Pancreas (tissue), 10 donors: ENCODE measurements at places on chromosomes 11 and 22. TPM values are rescaled to one million over a fixed set of nuclear protein-coding genes. Genes with fewer than 3 reads are reported as not detected.

DNA sequence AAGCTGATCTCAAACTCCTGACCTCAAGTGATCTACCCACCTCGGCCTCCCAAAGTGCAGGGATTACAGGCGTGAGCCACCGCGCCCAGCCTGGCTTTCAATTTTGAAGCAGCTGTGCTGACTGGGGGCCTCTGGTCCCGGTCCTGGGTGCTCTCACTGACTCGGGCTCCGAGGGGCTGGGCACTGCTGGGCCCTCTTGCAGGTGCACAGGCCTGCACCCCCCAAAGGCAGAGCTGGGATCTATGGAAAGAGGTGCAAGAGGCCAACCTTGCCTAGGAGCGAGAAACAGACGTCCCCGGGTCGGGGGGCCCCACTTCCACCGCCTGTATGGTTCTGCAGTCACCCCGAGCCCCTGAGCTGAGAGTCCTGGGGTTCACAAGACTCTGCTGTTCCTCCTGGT lies 33.2 kb downstream of the KIAA0930 start:
- no peaks in the 10 kb centered on the region for H3K27me3 ChIP-seq
- no peak overlapping the region for H3K27ac ChIP-seq
- no peak for DNase-seq

BBS1 gene
- 20.8 TPM for total RNA-seq

GRCh38 chr11:94786264-94787126 lies 18.3 kb downstream of the AMOTL1 start:
- no peak overlapping the region for H3K4me3 ChIP-seq
- H3K27ac ChIP-seq = no peak overlapping the region
- H3K36me3 ChIP-seq = no peaks in the 10 kb centered on the region
- no peak for DNase-seq
- peaks cover 27% of the 10 kb centered on the region for H3K4me1 ChIP-seq

FAM83F gene
- total RNA-seq = 16.1 TPM

CALCA gene
- not detected for total RNA-seq

GRCh38 chr11:127815331-127815730 lies 772.0 kb downstream of the ETS1 start:
- no peaks in the 10 kb centered on the region for H3K36me3 ChIP-seq
- H3K4me3 ChIP-seq = no peak overlapping the region
- no peaks in the 10 kb centered on the region for H3K4me1 ChIP-seq
- H3K27ac ChIP-seq = no peak overlapping the region

DNA sequence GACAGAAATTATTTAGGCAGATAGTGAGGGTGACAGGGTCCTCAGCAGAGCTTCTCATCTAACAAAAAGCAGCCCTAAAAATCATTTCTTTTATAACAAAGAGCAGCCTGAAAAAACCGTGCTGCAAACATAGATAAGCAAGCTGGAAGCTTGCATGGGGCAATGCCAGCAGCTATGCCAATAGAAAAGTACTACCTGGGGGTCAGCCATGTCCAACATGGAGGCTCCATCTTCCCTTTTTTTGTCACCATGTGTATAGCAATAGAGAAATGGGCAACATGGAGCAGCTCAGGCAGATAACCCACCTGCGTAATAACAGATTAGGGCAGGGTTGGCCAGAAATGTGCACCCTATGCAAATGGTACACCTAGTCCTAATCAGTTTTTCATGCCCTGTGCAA lies 57.4 kb upstream of the IGLL5 start:
- no peak overlapping the region for H3K27ac ChIP-seq
- H3K27me3 ChIP-seq = no peaks in the 10 kb centered on the region
- no peaks in the 10 kb centered on the region for H3K36me3 ChIP-seq

DNA sequence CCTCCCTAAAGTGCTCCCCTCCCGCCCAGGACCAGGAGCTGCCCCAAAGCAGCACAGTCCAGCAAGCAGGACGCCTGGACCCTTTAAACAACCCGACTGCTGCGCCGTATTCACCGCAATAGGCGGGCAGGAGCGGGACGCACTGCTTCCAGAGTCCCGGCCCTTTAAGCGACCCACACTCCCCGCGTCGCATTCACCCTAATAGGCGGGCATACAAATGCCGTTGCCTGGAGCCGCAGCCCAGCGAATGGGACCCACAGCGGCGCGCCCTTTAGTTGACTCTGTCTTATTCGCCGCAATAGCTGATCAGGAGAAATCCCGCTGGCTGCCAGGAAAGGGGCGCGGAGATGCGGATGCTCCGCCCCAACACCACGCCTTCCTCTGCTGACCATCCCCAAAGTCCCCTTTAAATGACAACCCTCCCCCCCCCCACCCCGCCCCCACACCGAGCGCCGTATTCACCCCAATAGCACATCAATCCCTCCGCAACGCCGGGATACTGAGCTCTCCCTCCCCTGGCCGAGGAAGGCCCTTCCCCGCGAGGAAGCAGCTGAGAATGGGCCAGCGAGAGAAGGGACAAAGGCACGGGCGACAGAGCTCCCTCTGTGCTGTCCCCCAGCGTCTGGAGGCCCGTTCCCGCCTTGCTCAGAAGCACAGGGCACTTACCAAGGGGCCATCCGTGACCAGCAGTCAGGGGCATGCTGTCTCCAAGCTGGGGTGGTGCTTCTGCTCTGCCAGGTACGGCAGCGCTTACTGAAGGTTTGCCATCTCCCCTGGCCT lies 4.7 kb downstream of the OSBPL5 start:
- H3K27ac ChIP-seq = no peak overlapping the region
- H3K27me3 ChIP-seq = no peaks in the 10 kb centered on the region
- peak; percentile 85 for DNase-seq
- no peaks in the 10 kb centered on the region for H3K36me3 ChIP-seq

GRCh38 chr11:8686325-8686724 lies 3.7 kb downstream of the RPL27A start:
- H3K4me1 ChIP-seq = peaks cover 44% of the 10 kb centered on the region
- H3K27me3 ChIP-seq = no peaks in the 10 kb centered on the region
- H3K27ac ChIP-seq = no peak overlapping the region
- H3K36me3 ChIP-seq = peaks cover 30% of the 10 kb centered on the region
- DNase-seq = no peak

DNA sequence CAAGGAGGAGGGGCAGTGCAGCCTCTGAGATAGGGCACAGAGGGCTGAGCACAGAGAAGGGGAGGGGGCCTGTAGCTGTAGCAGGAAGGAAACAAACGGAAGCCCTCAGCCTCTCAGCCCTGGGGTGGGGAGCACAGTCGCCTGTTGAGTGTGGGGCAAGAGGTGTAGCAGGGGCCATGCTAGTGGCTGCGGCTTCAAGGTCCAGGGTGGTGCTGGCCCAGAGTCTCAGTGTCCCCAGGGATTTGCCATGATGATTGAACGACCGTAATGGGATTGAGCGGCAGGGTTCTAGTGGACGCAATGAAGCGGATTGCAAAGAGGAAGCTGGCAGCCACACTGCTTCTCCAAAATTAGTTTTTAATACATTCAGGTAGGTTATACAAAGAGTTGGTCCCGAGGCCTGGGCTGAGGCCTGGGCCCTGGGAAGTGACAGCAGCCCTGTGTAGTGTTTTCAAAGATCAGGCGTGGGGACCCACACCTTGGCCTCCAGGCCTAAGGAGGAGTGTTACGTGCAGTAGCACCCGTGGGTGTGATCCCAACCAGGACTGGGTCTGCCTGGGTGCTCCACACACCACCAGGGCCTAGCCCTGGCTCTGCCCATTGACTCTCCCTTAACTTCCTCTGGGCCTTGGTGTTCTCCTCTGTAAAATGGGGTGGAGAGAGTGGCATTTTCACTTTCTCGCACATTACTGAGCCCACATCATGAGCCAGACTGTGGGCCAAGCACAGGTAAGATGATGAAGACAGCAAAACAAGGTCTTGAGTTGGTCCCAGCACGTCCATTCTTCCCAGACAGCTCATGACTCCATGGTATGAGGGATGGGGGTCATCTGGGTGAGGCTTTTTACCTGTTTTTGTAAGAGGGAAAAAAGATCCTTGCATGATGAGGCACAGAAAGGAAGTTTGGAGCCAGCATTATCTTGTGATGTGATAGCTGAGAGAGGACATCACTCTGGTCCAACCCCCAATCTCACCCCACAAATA lies 13.1 kb downstream of the LRRC32 start:
- no peaks in the 10 kb centered on the region for H3K36me3 ChIP-seq
- H3K4me3 ChIP-seq = no peak overlapping the region
- H3K27ac ChIP-seq = no peak overlapping the region
- no peaks in the 10 kb centered on the region for H3K27me3 ChIP-seq

DNA sequence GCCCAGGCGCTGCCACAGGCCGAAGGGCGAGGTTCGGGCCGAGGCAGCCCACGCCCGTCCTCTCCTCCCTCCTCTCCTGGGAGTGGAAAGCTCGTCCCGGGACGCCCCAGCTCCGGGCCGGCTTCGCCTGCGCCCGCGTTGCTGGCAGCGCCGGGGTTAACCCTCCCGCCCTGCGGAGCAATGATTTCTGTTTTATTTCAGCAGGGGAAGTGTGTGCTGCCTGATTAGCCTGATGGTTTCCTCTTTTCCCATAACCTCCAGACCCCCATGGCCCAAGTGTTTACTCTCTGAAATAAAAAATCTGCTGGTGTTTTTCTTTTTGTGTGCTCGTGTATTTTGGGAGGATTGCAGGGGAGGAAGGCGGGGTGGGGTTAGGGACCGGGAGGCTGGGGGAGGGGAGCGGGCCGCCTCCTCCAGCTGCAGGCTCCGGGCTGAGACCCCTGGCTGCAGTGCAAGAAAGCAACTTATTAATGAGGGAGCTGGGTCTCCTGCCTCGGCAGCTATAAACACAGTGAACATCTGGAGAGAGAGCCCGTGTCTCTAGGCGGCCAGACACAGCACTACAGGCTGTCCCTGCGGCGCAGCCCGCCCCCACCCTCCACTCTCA lies 38.6 kb downstream of the ETS1 start:
- no peaks in the 10 kb centered on the region for H3K27me3 ChIP-seq
- DNase-seq = peak; percentile 71
- H3K36me3 ChIP-seq = no peaks in the 10 kb centered on the region
- H3K4me1 ChIP-seq = peaks cover 3% of the 10 kb centered on the region
- peak overlapping the region; percentile 18 for H3K4me3 ChIP-seq

DNA sequence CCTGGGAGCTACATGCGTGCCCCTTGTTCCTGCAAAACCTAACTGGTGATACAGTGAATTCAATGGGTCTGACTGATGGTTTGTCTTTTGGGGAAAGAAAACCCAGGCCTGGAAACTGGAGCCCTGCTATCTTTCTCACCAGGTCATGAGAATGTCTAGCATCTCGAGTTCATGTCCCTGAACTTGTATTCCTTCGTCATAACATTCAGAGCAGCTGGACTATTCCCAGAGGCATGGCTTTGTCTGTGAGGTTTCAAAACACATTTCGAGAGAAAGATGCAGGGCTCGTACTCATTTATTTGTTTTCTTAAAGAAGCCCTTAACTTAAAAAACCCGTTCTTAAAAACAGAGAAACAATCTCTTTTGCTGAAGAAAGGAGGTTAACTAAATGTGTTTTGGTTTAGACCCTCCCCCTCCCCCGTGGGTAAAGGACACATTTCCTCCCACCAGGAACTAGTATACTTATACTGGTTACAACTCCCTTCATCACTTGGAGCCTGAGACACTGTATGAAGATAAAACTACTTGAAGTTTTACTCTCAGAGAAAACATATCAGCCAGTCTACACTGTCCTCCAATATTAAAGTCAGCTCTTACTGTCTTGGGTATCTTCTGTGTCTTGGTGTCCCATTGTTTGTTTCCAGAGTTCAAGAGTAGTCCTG lies 43.2 kb downstream of the ME3 start:
- peak overlapping the region; percentile 16 for H3K27ac ChIP-seq
- no peaks in the 10 kb centered on the region for H3K27me3 ChIP-seq
- no peak overlapping the region for H3K4me3 ChIP-seq
- no peak for DNase-seq
- no peaks in the 10 kb centered on the region for H3K36me3 ChIP-seq

DNA sequence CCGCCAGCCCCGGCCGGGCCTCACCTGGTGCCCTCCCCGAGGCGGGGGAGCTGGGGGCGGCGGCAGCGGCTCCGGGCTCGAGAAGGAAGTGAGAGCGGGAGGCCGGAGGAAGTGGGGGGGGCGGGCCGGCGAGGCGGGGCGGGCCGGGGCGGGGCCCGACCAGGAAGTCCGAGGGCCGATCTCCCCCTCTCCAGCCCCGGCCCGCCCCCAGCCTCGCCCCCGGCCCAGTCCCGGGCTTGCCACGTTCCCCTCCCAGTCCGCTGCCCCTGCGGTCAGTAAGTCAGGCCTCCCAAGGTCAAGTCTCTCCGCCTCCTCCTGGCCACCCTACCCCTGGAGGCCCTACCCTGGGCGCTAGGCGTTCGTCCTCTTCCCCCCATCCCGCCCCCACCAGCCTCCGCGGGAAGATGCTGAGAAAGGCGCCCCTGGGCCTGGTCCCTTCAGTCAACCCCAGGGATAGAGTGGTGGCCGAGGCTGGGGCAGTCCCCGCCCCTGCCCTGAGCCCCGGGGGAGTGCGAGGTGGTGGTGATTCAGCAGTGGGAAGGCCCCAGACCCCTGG lies at the start of gene RHOG:
Gene RHOG, minus strand, starts transcription at position 90 of the 556 bp plus-strand sequence. CDS start 12,821 bp downstream, outside the sequence.
- peak; percentile 83 for DNase-seq
- H3K4me3 ChIP-seq = peak within 1 kb of the TSS; percentile 86

- no peaks in the 10 kb centered on the region for H3K36me3 ChIP-seq
Measured at GRCh38 chr22:37230673-37231405, 13.2 kb downstream of the RAC2 start.

- peak overlapping the region; percentile 66 for H3K27ac ChIP-seq
- H3K4me3 ChIP-seq = peak overlapping the region; percentile 24
- no peaks in the 10 kb centered on the region for H3K27me3 ChIP-seq
- H3K36me3 ChIP-seq = no peaks in the 10 kb centered on the region
- no peak for DNase-seq
Measured at GRCh38 chr11:102317768-102318103, 452 bp downstream of the BIRC3 start.

RAG2 gene
- not detected for total RNA-seq

FREY1 gene
- total RNA-seq = not detected

GRCh38 chr22:22926370-22927195 lies 39.0 kb downstream of the IGLL5 start:
- H3K4me3 ChIP-seq = no peak overlapping the region
- no peak overlapping the region for H3K27ac ChIP-seq
- no peaks in the 10 kb centered on the region for H3K27me3 ChIP-seq
- H3K36me3 ChIP-seq = no peaks in the 10 kb centered on the region
- DNase-seq = no peak

DNA sequence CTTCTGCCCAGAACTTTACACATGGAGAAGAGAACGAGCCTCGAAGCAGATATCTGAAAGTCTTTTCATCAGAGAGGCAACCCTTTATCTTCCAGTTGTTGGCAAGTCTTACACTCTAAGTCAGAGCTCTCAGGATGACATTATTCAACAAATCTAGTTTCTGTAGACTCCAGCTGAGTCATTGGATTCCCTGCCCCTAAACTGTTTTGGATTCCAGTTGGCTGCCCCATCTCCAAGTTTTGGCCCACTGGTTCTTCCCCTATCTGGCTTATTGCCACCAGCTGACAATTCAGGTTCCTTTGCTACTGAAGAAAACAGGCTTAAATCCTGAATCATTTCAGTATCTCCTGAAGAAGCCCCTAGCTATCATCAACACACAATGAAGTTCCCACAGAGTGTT lies 14.2 kb downstream of the SAAL1 start:
- no peaks in the 10 kb centered on the region for H3K27me3 ChIP-seq
- no peak for DNase-seq
- H3K36me3 ChIP-seq = no peaks in the 10 kb centered on the region
- H3K27ac ChIP-seq = no peak overlapping the region
